ENCODE measurements at places on chromosomes 3 and 15.
A peak's percentile ranks its signal among the peaks of the same experiment; 100 is the strongest.

DNA sequence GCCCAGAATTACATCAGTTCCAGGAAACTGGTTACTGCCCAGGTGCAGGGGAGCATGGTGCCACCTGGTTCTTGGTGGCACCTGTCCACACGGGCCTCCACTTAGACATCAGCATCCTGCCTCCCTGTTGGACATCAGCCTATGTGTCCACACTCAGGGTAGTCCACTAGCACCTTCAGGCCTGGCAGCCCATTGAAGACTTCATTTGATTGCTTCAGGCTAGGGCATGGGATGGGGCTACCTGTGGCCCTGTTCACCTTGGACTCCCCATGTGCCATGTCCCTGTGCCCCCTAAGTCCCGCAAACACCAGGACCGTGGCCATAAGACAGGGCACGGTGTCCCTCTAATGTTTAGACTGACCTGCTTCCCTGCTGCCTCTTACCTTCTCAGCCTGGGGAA is 30.9 kb downstream of the CYP8B1 start:
- no peak for DNase-seq

GRCh38 chr3:190629088-190629487 is 115.2 kb downstream of the IL1RAP start:
- no peak for DNase-seq

DNA sequence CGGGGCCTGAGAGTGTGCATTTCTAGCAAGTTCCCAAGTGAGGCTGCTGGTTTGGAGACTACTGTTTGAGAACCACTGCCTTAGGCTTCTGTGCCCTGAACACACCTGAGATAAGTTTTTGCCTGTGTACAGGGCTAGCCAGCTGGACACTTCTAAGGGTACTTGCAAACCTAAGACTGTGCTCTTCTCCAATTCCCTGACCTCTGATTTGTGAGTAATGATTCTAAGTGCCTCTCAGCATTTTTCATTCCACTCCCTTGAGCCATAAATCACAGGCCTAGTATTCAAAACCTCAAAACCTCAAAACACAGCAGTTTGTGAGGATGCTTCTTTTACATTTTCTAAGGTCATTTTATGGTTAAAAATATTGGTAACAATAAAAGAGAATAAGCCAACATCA is 148.4 kb downstream of the CHST2 start:
- DNase-seq, result no peak

DNA sequence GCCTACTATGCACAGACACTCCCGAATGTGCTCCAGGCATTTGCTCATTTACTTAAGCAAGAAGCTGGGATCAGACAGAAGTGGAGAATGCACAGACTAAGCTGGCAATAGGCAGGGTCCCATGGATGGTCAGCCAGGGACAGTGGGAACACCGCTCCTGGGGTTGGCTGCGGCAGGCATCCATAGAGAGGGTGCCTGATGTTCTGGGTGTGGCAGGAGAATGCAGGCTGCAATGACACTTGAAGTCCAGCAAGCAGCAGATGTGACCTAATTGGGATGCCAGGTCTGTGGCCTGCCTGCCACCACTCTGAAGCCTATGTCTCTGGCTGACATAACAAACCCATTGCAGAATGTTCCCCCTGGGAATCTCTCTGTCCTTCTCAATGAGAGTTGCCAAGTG is 40.2 kb upstream of the SLC6A11 start:
- no peak for DNase-seq

GRCh38 chr3:66904831-66905493 is 93.1 kb upstream of the KBTBD8 start:
- DNase-seq, result no peak

- DNase-seq, result no peak
Measured at GRCh38 chr15:26867200-26868007, 542 bp downstream of the GABRA5 start.

GRCh38 chr3:167397826-167398225 is 17.7 kb upstream of the ZBBX start:
- DNase-seq, result no peak

DNA sequence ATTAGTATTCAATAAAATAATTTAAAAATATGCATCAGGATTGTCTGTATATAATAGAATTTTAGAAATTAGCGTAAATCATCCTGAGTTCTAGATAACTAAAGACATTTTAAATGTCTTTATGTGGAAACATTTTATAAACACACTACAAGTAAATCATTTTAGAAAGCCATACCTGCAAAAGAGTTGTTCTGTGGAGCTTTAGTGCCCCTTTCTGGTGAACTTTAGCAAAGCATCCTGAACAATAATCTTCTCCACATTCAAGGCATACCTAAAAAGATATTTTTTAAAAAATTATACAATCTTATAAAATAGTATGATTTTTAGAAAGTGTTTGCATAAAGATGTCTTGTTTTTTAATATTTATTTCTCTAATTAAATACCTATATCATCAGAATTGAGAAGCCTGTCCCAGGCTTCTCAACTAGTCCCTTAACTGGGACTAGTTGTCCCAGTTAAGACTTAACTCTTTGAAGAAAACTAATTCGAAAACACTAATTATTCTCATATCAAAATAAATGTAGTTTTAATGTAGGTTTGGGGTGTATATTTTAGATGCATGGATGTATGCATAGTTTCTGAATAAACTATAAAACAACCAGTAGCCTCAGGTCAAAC is 29.7 kb downstream of the ZBBX start:
- peak; percentile 33 for DNase-seq

- no peak for DNase-seq
Measured at GRCh38 chr3:115022199-115022598, 124.9 kb downstream of the ZBTB20 start.

- no peak for DNase-seq
Measured at GRCh38 chr3:185405664-185406063, 42.7 kb downstream of the MAP3K13 start.

DNA sequence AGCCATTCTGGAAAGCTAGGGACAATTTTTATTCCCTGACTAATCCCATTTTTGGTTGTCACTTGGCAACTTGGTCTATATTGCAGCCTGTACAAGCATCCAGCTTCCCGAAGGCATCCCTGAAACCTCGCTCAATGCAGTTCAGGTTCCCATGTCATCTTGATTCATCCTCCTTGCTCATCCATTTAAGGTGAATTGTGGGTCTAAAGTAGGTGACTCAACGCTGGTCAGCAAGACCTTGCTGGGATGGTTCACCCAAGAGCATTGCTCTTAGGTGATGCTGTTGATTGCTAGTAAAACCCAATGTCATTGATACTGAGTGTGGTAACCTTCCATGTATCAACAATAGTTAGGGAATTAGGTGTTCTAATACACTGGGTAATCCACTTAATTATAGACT is 13.1 kb upstream of the RAB8B start:
- DNase-seq, result no peak

GRCh38 chr15:57953874-57954273 is 111.6 kb downstream of the ALDH1A2 start:
- no peak for DNase-seq

GRCh38 chr3:169493521-169494141 is 169.9 kb downstream of the MECOM start:
- no peak for DNase-seq

DNA sequence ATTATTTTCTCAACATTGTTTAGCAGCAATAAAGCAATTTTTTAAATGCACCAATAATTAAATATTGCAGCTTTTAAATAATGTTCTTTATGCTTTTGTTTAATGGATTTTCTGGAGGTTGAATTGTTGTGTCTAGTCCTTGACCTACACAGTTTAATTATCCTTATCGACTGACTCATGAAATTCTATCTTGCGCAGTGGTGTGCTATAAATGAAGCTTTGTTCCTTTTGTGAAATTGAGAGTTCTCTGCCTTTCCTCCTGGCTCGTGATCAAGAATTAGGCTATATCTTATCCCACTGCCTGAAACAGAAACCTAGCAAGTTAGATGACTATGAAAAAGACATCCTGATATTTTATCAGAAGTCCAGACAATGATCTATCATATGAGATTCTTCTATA is 37.0 kb upstream of the PIK3R4 start:
- DNase-seq, result no peak

GRCh38 chr15:31550211-31550977 is 223.8 kb downstream of the KLF13 start:
- DNase-seq, result no peak

GRCh38 chr3:179957264-179957845 is 79.4 kb downstream of the PEX5L start:
- DNase-seq, result no peak

GRCh38 chr3:157373783-157374182 is 62.9 kb upstream of the PTX3 start:
- DNase-seq, result no peak

GRCh38 chr15:50544368-50544767 is 2.1 kb downstream of the USP50 start:
- DNase-seq, result no peak

- no peak for DNase-seq
Measured at GRCh38 chr3:180530276-180530675, 71.7 kb upstream of the TTC14 start.

- DNase-seq, result no peak
Measured at GRCh38 chr3:30918761-30919160, 24.3 kb upstream of the GADL1 start.

GRCh38 chr3:20186600-20187004 is 596 bp upstream of the SGO1 start:
- DNase-seq, result no peak

- DNase-seq, result no peak
Measured at GRCh38 chr3:51156147-51156546, 228.9 kb upstream of the MANF start.

GRCh38 chr3:24829011-24829581 is 334.4 kb upstream of the THRB start:
- no peak for DNase-seq

- DNase-seq, result no peak
Measured at GRCh38 chr3:105837143-105837740, 31.6 kb downstream of the CBLB start.

- DNase-seq, result no peak
Measured at GRCh38 chr3:567488-568185, 371.1 kb downstream of the CHL1 start.

DNA sequence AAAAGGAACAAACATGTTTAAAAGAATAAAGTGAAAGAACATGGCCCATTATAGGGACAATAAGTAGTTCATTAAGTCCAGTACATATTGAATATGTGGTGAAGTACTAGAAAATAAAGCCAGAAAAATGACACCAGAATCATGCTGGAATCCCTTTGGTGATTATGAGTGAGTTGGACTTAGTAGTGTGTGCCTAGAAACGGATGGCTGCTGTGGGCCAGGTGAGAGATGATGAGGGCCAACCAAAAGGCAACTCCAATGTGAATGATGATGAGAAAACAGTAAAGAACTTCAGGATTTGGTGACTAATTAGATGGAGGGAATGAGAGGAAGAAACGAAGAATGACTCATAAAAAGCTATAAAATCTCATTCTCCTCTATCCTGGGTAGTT is 3.3 kb downstream of the CRYGS start:
- no peak for DNase-seq

DNA sequence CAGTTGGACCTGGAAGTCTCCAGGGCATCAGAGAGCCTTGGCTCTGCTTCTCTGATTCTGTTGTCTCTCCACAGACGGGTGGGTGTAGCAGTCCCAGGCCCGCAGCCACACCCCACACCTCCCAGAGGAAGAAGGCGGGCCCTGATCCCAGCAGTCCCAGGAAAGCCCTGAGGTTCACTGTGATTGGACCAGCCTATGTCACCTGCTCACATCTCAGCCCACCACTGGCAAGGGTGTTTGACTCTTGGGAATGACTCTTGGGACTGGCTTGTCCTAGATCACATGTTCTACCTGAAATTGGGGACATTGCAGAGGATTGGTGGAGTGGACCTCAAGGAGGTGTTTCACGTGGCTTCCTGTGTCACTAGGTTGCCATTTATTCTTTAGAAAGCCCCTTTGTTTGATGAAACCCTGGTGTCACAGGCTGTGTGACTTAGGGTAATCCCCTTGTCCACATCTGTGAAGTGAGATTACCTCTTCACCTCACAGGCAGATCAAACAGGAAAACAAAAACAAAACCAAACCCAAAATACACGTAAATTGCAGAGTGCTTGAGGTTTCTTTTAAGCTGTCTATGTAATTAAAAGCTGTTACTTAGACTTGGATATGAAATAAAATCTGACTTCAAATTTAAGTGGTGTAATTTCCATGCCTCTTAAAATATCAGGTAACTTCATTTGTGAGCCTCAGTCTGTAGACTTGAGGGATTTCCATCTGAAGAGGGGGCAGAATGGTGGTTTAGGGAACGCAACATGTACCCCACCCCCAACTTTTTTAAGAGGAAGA is 26.7 kb downstream of the FLNB start:
- DNase-seq, result peak; percentile 66

DNA sequence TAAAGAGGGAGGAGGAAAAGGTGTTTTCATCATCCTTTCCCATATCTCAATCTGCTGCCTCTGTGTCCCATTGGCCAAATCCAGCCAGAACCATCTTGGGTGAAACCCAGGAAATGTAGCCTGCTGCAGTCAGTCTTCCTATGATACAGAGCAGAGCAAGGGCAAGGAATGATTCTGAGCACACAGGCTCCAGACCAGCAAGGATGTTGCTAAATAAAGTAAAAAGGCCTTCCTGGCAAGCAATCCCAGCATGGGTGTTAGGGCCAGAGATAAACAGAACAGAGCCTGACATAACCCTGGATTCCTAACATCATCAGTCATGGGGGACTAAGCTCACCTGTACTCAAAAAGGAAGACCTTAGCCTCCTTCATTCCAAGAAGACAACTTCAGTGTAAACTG is 90.7 kb upstream of the AGTR1 start:
- DNase-seq, result no peak

DNA sequence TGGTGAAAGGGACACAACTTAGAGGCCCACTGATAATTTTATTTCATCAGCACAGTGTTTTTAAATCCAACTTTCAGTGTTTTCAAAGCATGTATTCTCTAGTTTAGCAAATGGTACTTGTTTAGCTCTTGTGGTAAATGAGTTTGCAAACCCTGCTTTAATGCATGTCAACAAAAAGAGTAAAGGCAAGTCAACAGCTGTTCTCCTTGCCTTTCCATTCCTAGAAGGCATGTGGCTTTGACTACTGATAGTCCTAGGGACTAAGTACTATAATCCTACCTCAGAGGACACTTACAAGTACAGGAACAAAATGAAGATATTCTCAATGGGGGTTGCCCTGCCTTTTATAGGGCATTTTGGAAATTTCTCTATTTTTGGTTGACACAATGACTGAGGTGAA is 13.1 kb downstream of the NPTN start:
- DNase-seq, result no peak

- no peak for DNase-seq
Measured at GRCh38 chr15:79815468-79815867, 81.3 kb downstream of the MTHFS start.

- DNase-seq, result no peak
Measured at GRCh38 chr3:2352134-2352762, 253.6 kb downstream of the CNTN4 start.
